Metanephros (tissue), 2 donors: ENCODE measurements at places on chromosomes 11 and 22. TPM values are rescaled to one million over a fixed set of nuclear protein-coding genes. Genes with fewer than 3 reads are reported as not detected.

RBMXL2 gene
- total RNA-seq = 0.64 TPM

IRAG1 gene
- total RNA-seq = 11.2 TPM

MTFP1 gene
- total RNA-seq = 12.0 TPM

PUS3 gene
- 8.6 TPM for total RNA-seq

OR52I2 gene
- total RNA-seq = not detected

NXPE2 gene
- total RNA-seq = 0.70 TPM
